ENCODE measurements at places on chromosomes 3 and 15.
A peak's percentile ranks its signal among the peaks of the same experiment; 100 is the strongest.

DNA sequence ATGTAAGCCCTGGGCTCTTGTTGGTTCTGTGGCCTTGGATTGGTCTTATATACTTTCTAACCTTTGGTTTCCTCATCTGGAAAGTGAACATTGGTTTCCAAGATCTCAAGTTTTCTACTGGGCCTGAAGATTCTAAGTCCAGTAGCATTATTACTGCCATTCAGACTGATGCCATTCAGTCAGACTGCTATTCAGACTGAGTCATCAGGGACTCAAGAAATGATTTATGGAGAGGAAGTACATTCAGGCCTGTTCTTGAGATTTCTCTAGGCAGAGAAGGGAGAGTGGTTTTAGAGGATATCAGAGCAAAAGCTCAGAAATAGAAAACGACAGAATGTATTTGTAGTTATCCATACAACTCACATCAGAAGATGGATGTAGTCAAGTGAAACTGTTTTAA lies 557.2 kb downstream of the NR2F2 start:
- DNase-seq, result peak; percentile 56

DNA sequence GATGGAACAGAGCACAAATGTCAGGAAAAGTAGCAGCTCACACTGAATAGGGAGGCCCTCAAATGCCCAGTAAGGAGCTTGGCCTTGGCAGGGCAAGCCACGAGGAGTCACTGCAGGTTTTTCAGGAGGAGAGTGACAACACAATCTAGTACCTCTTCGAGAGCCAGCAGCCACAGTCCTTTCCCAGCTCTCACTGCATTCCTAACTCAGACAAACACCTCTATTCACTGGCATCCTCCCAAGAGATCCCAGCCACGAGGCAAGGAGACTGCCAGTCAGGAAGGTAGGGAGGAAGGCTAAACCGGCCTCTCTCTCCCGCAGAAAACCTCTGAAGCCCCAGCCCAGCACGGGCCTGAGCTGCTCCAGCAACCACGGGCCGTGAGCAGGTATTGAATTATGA lies 146.0 kb upstream of the SMAD3 start:
- DNase-seq, result no peak

- no peak for DNase-seq
Observed at GRCh38 chr15:76108021-76108723, 48.4 kb downstream of the TMEM266 start.

DNA sequence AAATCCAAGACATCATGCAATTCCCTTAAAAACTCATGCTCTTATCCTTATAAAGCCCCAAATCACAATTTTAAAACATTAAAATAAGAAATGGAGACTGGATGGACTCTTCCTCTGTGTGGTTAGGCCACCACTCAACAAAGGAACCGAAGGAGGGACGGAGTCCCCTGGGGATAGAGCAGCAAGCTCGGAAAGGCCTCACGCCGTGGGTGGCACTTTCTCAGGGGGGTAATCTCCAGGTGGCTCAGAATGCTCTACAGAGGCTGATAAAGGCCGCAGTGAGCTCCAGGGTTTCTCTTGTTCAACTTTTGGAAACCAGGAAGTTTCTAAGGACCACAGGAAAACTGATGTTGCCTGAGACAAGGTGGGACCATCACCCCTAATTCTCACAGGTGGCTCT lies 23.2 kb downstream of the CCR9 start:
- no peak for DNase-seq

GRCh38 chr3:107100573-107100972 lies 276.7 kb upstream of the CCDC54 start:
- DNase-seq, result no peak

GRCh38 chr3:16484216-16484615 lies 29.3 kb downstream of the RFTN1 start:
- peak; percentile 87 for DNase-seq

DNA sequence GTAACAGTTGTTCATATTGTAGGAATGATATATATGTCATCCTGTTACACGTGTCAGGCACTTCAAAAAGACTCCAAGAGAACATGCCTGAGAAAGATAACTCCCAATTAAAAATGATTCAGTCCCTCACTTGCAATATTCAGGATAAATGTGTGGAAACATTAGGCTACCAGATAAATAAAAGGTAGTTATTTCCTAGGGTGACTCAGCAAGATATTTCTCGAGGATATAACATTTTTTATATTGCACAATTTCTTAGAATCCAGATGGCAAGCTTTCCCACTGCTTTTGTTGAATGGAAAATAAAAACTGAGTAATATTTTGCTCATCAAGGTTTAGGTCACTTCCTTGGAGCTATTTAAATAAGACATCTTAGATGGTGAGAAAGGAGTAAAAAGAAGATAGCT lies 181.4 kb downstream of the GAP43 start:
- DNase-seq, result peak; percentile 87

- peak; percentile 40 for DNase-seq
Observed at GRCh38 chr15:85672332-85673084, 122.2 kb downstream of the KLHL25 start.

DNA sequence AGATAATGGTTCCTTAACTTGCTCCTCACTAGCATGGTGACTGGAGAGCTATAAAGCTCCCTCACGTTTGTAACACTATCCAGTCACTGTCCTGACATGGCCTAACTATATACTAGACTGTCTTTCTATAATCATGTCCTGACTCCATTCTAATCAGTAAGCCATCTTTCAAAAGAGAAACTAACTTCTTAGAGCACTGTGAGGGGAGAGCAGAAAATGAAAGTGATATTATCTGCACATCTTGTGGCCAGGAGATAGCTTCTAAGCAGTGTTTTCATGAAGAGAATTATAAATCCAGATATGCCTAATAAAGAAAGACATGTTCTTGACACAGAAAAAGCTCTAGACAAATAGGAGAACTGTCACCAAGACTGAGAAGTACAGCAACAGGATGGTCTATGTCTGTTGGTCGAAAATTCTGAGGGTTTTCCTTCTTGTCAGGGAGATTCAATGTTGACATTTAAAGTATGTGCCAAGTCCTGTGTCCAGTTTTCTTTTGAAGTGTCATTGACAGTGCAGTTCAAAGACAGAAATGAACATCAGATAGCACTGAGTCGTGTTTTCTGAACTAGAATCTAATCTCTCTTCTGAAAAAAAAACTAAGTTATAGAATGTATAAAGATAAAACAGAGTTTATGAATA lies 230.6 kb upstream of the PEX5L start:
- no peak for DNase-seq

DNA sequence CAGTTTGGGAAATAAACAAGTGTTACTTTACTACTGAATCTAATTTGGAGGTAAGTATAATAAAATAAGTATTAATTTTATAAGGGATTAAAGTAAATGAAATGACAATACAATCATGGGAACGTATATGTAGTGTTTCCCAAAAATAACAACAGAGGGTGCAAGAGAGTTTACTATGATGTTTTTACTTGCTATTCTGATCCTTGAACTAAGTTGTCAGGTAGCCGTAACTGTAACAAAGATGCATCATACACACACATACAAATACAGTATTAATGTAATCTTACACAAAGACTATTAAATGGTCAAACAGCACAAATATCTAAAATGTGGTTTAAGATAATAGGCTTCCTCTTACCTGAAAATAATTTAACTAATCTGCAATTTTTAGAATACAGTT lies 311.4 kb downstream of the TBC1D5 start:
- peak; percentile 35 for DNase-seq

- no peak for DNase-seq
Observed at GRCh38 chr3:61882253-61882652, 320.9 kb downstream of the PTPRG start.

- DNase-seq, result no peak
Observed at GRCh38 chr3:51988286-51989146, 5.2 kb downstream of the ACY1 start.

- DNase-seq, result no peak
Observed at GRCh38 chr15:76217029-76217881, 94.0 kb downstream of the ETFA start.

- DNase-seq, result peak; percentile 57
Observed at GRCh38 chr3:175383371-175383770, 524.2 kb downstream of the NAALADL2 start.

DNA sequence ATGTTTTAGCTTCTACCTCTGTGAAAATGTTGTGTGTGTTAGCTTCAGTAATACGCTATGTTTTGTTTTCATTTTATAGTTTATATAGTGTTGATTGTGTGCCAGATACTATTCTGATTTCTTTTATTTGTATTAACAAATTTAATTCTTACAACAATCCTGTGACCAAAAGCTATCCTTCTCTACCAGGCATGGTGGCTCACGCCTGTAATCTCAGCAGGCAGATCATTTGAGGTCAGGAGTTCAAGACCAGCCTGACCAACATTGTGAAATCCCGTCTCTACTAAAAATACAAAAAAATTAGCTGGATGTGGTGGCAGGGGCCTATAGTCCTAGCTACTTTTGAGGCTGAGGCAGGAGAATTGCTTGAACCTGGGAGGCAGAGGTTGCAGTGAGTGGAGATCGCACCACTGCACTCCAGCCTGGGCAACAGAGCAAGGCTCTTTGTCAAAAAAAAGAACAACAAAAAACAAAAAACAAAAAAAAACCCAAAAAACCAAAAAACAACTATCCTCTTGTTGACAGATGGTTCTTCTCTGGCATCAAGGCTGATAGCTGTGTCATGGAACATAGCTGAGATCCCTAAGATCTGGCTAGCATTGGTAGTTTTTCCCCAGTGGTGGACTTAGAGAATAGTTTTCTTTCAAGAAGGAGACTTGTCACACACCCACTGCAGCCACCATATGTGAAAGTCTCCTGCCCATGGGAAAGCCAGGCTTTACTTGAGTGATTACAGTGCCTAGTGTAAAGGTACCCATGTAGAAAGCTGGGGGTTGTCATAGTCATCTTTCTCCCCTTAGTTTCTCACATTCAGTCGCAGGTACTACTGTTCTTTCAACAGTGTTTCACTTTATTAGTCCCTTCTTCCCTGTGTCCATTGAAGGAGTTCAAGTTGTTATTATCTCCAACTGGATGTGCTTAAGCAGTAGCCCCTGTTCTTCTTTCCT lies 116.5 kb downstream of the UBE2E2 start:
- DNase-seq, result no peak

- no peak for DNase-seq
Observed at GRCh38 chr15:41836073-41836472, 2.6 kb upstream of the PLA2G4B start.

- no peak for DNase-seq
Observed at GRCh38 chr3:134252766-134253165, 2.1 kb upstream of the RYK start.

DNA sequence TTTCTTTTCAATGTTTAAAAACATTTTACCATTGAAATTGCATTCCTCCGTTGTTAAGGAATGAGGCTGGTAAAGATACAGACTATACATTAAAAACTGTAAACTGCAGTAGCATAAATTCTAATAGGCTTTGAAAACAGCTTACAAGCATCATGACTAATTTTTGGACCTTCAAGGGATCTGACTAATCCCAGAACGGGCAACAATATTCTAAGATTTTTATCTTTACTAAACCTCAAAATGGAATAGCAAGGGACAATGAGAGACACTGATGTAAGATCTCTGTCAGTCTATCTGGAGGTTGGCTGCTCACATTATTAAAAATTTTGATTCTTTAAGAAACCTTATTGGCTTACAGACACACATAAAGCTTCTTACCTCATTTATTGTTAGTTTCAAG lies 74.7 kb downstream of the BTD start:
- no peak for DNase-seq

DNA sequence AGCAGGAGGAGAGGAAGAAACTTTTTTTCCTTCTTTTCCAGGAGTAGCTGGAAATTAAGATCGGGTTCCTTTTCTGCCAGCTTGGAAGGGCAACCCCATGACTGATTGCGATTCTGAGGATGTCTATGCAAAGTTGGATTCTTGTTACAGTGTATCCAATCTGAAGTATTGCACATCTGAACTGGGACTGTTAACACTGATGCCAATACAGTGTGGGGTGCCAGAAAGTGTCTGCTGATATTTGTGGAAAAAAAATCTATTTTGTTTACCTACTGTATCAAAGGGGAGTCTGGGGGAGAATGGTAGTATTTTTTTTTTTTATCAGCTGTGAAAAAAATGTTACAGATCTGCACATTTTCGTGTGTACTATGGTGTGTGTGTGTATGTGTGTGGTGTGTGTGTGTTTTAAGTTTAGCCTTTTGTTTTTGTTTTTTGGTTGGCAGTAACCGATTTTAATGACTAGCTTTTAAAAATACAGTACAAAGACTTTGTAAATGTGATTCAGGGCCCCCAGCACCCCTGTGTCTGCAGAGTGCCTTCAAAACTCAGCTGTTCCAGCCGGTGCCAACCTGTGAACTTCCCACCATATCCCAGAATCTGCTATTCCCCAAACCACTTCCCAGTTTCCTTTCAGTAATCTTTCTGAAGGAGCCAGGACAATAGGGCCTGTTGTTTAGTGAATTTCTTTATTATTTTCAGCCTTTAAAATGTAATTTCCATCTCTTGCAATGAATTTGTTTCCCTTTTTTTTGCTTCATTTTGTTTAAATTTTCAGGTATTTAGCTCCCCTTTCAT lies 1.9 kb downstream of the RAP2B start:
- DNase-seq, result no peak

DNA sequence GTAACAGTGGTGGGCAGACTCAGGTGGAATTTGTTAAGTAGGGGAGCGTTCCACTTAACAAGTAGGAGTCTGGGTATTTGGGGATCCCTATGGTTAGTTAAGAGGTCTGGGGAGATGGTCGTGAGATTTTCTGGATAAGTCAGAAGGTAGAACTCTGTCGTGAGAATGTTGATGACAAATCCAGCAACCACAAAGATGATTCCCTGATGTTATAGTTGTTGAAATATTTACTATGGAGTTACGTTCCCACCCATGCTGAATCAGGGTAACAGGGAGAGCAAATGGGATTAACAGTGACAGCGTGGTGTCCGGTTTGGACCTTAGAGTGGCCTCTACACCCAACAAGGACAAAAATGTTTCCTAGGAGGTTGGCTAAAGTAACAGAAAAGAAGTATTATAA lies 110.8 kb downstream of the MFSD1 start:
- DNase-seq, result peak; percentile 47

DNA sequence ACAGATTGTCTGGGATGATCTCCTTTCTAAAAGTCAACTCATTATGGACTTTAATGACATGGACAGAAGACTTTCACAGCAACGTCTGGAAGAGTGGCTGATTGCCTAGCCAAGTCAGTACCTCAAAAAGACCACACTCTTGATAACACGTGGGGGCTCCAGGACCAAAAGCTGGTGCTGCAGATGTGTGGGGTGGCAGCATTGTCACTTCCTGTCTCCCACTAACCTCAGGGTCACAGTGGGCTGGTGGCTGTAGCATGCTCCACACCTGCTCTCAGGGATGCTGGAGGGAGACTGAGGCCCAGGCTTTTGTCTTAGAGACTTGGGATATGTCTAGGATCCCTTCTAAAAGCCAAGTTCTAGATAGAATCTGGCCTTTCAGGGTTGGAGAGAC lies 118.1 kb downstream of the APBA2 start:
- no peak for DNase-seq

GRCh38 chr3:27584874-27585273 lies 100.7 kb upstream of the SLC4A7 start:
- DNase-seq, result no peak

GRCh38 chr3:63832395-63832794 lies 13.3 kb downstream of the C3orf49 start:
- no peak for DNase-seq

GRCh38 chr15:29449136-29449535 lies 179.5 kb upstream of the NSMCE3 start:
- no peak for DNase-seq
